Activated CD4-positive, CD25-positive, alpha-beta regulatory T cell treated with anti-CD3 and anti-CD28 coated beads, Interleukin-2, amount 50 U/mL, for 16 hours (primary cell): ENCODE measurements at places on chromosomes 4 and X.

DNA sequence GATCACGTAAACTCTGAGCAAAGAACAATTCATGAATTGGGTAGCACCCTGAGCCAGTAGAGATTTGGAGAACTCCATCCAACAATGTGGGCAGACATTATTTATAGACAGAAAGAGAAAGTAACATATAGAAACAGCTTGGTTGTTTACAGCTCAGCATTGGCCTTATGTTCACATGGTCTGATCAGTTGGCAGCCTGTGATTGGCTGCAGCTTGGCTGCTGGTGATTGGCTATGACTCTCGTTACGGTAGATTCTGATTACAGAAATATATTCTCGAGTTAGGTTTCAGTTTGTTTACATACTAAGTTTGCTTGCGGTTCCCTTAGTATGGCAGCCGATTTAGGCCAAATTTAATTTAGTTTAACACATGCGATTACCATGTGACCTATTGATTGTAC is 663.4 kb downstream of the RAPGEF2 start:
- DNase-seq: no peak

DNA sequence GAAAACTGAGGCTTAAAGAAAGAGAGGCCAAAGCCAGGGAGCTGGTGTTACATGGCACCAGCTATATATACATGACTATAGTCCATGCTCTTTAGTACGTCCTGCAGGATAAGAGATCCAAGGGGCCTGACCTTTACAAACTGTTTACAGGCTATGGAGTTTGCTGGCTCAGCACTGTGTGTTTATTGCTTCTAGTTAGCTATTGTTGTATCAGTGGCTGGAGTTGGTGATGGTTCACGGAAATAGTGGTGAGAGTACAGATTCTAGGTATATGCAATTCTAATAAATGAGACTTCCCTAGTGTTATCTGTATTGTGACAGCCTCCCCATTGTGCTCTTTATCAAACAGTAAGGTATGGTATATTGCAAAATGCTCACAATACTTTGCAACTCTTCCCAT is 46.5 kb downstream of the REPS2 start:
- no peak for DNase-seq

GRCh38 chrX:151713849-151714248 is 2.0 kb upstream of the FATE1 start:
- no peak for DNase-seq

DNA sequence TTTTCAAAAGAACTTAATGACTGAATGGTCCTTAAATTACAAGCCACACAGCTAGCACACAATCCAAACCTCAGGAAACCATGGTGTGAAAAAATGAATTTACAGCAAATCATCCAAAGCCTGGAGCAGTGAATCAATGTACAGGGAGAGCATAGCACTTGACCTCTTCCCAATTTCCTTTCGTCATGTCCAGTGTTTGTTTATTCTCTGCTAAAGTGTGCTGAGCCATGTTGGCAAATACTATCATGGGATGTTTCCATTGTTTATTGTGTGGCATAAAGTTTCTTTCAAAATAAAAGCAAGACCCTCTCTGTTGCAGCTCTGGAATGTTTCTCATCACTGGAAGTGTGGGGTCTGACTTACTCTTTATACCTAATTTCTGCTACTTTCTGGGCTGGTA is 25.4 kb upstream of the FAM47B start:
- DNase-seq: no peak

DNA sequence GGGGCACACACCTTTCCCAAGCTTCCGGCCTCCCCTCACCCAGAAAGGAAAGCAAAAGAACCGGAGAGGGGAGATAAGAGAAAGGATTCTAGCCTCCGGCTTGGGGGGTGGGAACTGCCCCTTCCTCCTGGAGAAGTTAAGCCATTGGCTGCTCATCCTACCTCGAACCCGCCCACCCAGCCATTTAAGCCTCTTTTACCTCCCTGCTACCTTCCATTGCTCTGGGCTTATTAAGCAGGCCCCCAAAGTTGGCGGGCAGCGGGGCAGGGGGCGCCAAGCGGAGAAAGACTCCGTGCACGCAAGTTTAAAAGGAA is 2.3 kb downstream of the MAML3 start:
- DNase-seq: peak; percentile 2

DNA sequence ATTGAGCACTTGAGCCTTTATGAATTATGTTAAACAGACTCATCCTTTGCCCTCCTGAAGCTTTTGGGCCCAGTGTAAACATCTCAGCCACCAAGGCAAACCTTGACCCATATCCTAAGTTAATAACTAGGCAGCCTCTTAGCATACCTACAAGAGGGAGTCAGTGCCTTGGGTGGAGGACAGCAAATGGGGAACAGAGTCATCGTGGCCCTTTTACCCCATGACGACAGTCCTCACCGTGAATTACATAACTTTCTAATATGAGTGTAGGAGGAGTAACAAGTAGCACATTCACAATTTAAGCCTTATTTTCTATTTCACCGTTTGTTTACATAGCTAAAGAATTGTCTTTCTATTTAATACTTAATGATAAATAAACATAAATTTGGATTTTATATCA is 16.8 kb downstream of the CLDN22 start:
- DNase-seq: no peak

DNA sequence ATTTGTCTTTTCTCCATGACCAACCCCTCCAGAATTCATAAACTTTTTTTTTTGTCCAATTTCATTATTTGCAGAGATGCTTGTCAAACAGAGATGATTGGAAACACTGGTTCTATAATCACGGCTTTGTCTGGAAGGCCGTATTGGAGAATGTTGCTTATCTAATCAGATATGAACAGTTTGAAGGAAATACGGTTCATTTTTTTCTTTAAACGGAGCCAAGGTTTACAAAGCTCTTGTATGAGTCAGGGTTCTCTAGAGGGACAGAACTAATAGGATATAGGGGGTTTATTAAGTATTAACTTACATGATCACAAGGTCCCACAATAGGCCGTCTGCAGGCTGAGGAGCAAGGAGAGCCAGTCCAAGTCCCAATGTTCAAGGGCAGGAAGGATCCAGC is 1415.8 kb downstream of the C4orf33 start:
- DNase-seq: no peak

DNA sequence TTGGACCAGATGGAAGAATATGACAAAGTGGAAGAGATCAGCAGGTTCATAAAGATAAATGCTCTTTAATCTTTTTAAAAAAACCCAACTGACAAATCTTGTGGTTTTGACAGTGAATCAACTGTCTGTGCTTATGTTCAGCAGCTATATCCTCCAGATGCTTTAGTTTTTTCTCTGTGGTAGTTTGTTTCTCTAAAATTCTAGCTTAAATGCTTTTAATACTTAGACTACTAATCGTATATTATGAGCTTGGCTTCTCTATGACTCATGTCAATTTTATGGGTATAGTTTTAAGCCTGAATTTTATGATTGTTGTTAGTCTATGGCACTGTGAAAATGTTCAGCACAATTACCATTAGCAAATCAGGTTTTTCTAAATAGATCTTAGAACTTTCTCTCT is 12.9 kb downstream of the HHIP start:
- no peak for DNase-seq

DNA sequence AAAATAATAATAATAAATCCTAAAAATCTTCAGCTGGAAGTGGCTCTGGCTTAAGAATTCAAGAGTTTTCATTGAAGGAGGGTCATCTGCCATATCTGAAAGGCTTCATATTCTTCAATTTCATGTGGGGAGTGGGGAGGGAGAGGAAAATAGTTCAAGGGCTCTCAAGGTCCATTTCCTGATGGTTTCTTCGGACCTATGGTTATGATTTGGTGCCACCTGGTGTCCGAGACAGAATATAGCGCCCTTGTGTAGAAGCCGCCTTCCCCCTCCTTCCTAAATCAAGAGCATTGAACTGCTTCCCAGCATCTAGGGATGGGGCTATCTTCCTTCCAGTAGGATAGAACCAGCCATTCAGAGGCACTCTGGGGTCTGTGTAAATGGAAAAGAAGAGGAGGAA is 34.3 kb downstream of the NLGN3 start:
- no peak for DNase-seq
